Stimulated activated naive B cell treated with anti-CD40 and anti-IgM and Interleukin-4, amounts not matched to agents 10 μg/mL and 1 μg/mL and 100 μg/mL, for 72 hours (primary cell): ENCODE measurements at places on chromosomes 13 and 19.

- peak; percentile 49 for DNase-seq
- H3K36me3 ChIP-seq, result peaks cover 43% of the 10 kb centered on the region
- peak overlapping the region; percentile 39 for H3K4me3 ChIP-seq
- H3K27me3 ChIP-seq, result no peaks in the 10 kb centered on the region
Measured at GRCh38 chr13:46751811-46752635, 44.9 kb downstream of the ESD start.

DNA sequence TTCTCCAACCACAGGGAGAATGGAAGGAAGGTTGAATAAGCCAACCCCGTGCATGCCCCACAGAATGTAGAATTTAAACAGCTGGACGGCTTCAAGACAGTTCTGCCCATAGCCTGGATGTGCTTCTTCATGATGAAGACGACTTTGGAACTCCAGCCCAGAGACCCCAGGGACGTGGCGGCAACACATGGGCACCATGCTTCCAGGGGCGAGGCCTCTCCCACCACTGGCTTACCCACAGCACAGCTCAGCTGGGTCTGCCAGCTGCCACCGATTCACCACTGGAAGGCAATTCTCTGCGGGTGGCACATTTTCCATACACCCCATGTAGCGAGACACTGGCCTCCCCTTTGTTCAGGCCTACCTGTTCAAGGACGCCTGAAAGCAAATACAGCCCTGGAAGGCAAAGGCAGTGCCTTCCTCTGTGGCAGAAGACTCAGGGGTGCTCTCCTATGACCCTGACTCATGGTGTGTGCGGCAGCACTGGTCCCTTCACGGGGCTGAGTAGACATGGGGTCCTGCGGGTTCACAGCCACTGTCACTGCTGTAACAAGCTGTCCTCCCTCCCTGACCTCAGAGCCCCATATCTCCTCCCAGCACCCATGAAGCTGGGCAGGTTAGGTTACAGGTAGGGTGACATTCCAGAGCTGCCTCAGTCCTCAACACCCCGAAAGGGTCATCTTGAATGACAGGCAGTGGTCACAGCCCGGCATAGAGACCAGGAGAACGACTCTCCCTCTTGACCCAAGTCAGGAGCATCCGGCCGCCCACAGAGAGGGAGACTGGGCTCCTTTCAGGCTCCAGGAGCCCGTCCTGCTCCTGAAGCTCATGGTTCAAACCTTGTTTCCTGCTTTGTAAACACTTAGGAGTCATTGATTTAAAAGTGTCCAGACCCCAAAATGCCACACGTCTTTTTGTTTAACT lies 72.7 kb downstream of the SPACA7 start:
- DNase-seq, result no peak
- H3K36me3 ChIP-seq, result no peaks in the 10 kb centered on the region
- H3K4me1 ChIP-seq, result no peaks in the 10 kb centered on the region
- no peak overlapping the region for H3K4me3 ChIP-seq

DNA sequence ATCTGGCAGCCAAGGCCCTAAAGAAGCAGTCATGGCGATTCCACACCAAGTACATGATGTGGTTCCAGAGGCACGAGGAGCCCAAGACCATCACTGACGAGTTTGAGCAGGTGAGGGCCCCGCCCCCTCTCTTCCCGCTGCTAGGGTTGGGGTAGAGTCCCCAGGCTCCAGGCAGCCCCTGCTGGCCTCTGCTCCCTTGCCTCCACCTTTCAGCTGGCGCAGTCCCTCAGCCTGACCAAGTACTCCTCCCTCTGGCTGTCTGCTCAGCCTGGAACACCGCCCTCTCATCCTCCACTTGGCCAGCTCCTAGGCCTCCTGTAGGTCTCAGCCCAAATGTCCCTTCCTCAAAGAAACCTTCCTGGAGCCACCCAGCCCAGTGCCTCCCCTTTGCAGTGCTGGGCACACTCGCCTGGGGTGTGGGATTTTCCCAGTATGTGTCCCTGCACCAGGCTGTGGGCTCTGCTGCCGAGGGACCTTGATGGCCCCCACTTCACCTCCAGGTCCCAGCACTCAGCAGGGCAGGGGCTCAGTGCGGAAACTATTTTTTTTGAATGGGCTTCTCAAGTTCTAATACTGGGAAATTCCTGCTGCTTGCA lies 5.7 kb downstream of the LENG1 start:
- H3K4me3 ChIP-seq, result no peak overlapping the region
- H3K36me3 ChIP-seq, result peaks cover 40% of the 10 kb centered on the region
- H3K27me3 ChIP-seq, result no peaks in the 10 kb centered on the region
- no peak for DNase-seq
- H3K27ac ChIP-seq, result peak overlapping the region; percentile 16

DNA sequence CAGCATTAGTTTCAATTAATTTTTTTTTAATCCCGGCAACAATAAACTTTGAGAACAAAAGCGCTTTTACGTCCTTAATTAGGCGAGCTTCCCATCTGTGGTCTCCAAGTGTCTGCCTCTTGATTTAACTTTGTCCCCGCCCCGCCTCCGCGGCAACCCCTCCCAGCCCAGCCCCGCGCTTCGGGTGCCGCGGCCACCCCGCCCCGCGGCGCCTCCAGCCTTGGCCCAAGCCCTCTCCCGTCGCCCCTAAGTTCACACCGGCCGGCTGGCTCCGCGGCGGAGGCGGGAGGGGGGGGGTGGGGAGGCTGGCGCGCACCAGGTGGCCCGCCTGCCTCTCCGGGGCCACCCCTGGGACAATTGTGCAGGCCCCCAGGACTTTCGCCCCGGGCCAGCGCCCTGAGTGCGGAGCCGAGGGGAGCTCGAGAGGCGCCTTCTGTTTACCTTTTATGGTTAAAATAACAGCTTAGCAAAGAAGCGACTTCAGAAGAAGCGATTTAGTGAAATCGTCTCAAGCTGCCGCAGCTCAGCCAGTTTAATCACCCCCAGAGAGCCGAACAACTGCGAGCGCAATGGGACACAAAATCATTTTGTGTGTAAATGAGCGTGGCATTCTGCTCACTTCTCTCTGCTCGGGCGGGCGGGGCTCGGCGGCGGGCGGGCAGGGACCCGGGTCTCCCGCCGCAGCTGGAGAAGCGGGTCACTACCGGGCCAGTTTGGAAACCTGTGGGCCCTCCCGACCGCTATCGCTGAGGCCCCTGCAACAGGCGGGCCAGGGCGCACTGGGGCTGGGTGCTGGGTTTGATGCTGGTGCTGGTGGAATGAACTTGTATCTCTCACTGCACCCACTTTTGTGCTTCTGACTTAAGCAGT lies 1.4 kb downstream of the KCTD15 start:
- peaks cover 2% of the 10 kb centered on the region for H3K4me1 ChIP-seq
- H3K27ac ChIP-seq, result no peak overlapping the region
- DNase-seq, result no peak

DNA sequence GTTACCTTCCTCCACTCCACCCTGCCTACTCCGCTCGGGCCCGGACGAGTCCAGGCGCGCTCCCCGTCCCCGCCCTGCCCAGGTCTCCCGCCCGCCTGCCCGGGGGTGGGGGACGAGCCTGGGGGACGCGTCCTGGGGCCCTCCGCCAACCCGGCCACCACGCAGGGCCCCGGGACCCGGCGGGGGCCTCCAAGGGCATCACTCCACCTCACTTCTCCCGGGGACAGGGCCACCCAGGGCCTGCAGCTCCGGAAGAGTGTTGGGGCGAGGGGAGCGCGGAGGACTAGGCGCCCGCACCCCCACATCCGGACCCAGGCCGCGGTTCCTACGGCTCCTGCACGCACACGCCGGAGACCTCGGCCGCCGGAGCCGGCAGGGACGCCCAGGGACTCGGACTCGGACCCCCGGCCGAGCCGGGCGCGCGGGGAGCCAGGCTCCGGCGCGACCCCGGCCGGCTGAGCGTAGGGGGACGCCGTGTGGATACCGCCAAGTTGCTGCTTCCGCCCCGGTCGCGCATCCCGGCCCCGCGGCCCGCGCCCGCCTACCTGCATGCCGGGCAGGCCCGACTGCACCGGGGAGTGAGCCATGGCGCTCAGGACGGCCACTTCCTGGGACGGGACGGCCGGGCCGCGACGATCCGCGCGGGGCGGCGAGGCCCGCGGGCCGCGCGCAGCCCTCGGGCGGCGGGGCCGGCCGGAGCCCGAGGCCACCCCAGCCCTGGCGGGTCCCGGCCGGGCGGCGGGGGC lies 534 bp downstream of the STK24 start:
- no peaks in the 10 kb centered on the region for H3K27me3 ChIP-seq
- H3K27ac ChIP-seq, result peak overlapping the region; percentile 91
- H3K4me1 ChIP-seq, result peaks cover 32% of the 10 kb centered on the region
- peaks cover 10% of the 10 kb centered on the region for H3K36me3 ChIP-seq
- DNase-seq, result no peak

DNA sequence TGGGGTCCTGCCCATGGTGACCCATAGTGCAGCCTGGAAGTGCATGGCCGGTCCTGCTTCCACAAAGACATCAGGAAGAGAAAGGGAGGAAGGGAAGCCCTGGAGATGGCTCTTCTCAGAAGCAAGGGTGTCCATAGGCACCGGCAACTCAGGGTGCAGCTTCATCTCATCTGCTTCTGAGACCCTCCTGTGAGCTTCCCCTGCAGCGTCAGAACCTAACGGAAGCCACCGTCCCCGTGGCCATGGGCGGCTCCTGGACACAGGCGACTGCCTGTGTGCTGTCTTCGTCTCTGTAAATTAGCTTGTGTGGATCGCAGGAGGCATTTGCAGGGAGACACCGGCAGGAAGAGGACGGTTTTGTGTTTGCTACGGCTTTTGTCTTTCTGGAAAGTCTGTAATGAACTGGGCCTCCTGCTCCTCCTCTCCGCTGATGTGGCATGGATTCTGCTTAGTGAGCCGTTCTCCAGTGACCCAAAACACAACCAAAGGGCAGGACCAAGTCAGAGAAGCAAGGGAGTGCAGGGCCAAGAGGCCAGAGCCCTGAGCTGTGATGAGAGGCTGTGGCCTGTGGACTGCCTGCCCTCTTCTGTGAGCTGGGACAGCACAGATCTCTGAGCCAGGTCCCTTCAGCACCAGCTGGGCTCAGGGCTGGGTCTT lies 2.5 kb downstream of the ATP4B start:
- no peak overlapping the region for H3K4me3 ChIP-seq
- DNase-seq, result no peak
- H3K27me3 ChIP-seq, result no peaks in the 10 kb centered on the region

DNA sequence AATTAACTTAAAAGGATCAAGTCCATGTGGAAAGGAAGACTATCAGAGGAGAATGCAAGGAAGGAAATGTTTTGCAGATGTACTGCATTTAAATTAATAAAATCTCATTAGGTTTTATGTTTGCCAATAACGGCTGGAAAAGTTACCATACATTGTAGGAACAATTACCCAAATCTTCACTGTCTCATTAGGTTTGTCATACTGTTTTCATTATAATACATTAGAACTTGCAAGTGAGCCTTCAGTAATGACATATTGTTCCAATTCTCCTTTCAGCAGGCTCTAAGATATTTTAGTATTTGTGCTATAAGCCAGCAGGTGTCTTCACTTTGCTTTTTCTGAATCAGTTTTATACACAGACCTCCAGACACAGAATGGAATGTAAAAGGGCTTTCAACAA lies 661.6 kb upstream of the KLHL1 start:
- H3K36me3 ChIP-seq, result no peaks in the 10 kb centered on the region
- H3K4me1 ChIP-seq, result no peaks in the 10 kb centered on the region
- no peaks in the 10 kb centered on the region for H3K27me3 ChIP-seq
- H3K4me3 ChIP-seq, result no peak overlapping the region
- DNase-seq, result no peak

- H3K36me3 ChIP-seq, result peaks cover 4% of the 10 kb centered on the region
- H3K27ac ChIP-seq, result peak overlapping the region; percentile 92
- H3K4me1 ChIP-seq, result peaks cover 41% of the 10 kb centered on the region
- peak overlapping the region; percentile 96 for H3K4me3 ChIP-seq
- peaks cover 14% of the 10 kb centered on the region for H3K27me3 ChIP-seq
Measured at GRCh38 chr19:3360421-3361383, 5.7 kb upstream of the NFIC start.

- no peak for DNase-seq
- no peaks in the 10 kb centered on the region for H3K27me3 ChIP-seq
- no peaks in the 10 kb centered on the region for H3K36me3 ChIP-seq
- no peak overlapping the region for H3K4me3 ChIP-seq
- H3K27ac ChIP-seq, result no peak overlapping the region
- H3K4me1 ChIP-seq, result no peaks in the 10 kb centered on the region
Measured at GRCh38 chr13:93811071-93811737, 584.6 kb downstream of the GPC6 start.

- no peak overlapping the region for H3K4me3 ChIP-seq
- peaks cover 10% of the 10 kb centered on the region for H3K36me3 ChIP-seq
- H3K4me1 ChIP-seq, result no peaks in the 10 kb centered on the region
- no peak for DNase-seq
Measured at GRCh38 chr19:6446452-6446851, 12.9 kb upstream of the SLC25A41 start.

- peak overlapping the region; percentile 90 for H3K27ac ChIP-seq
- H3K4me1 ChIP-seq, result peaks cover 80% of the 10 kb centered on the region
- peak; percentile 30 for DNase-seq
Measured at GRCh38 chr13:30373727-30374126, 48.6 kb upstream of the UBE2L5 start.

DNA sequence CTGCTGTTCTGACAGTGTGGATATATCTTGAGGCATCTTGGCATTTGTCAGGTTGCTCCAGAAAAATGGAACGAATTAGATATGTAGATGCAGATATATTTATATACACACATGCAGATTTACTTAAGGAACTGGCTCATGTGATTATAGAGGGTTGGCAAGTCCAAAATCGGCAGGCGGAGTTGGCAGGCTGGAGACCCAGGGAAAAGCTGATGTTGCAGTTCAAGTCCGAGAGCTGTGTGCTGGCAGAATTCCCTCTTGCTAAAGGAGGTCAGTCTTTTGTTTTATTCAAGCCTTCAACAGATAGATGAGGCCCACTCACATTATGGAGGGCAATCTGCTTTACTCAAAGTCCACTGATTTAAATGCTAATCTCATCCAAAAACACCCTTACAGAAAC lies 24.4 kb upstream of the CSNK1A1L start:
- H3K36me3 ChIP-seq, result no peaks in the 10 kb centered on the region
- no peaks in the 10 kb centered on the region for H3K27me3 ChIP-seq
- H3K27ac ChIP-seq, result no peak overlapping the region
- no peak overlapping the region for H3K4me3 ChIP-seq

DNA sequence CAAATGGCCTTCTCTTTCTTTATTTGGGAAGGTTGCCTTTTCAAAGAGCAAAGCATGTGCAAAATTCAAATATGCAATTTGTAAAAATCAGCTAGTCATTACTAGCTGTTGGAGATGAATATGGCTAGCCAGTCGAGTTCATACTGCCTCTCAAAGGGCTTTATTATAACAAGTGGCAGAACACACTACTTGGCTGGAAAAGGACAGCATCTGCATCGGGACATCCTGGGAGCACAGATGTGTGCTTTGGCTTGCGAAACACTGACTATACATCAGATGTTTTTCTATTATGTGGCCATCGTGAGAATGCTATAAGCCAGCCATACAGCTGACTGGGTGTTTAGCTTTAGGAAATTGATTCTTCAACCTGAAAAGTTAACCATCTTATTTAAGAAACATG lies 424.2 kb downstream of the KCTD12 start:
- no peak for DNase-seq
- H3K36me3 ChIP-seq, result no peaks in the 10 kb centered on the region
- H3K4me1 ChIP-seq, result no peaks in the 10 kb centered on the region
- H3K27me3 ChIP-seq, result no peaks in the 10 kb centered on the region
- H3K4me3 ChIP-seq, result no peak overlapping the region
- H3K27ac ChIP-seq, result no peak overlapping the region
